ENCODE measurements at places on chromosomes 5 and 9.

- no peak within 1 kb of the TSS for H3K27ac ChIP-seq
- no peak within 1 kb of the TSS for H3K4me3 ChIP-seq
- H3K4me1 ChIP-seq = peaks cover 7% of the 10 kb centered on the region
- no peaks in the 10 kb centered on the region for H3K36me3 ChIP-seq
- peak; percentile 59 for DNase-seq
- H3K27me3 ChIP-seq = peaks cover 73% of the 10 kb centered on the region
Observed at GRCh38 chr5:45696206-45696836, at the start of gene HCN1. Gene HCN1, minus strand, starts transcription at chr5:45696380.

GRCh38 chr5:350355-350754, 28.8 kb downstream of the AHRR start:
- no peaks in the 10 kb centered on the region for H3K4me1 ChIP-seq
- peaks cover 33% of the 10 kb centered on the region for H3K27me3 ChIP-seq
- DNase-seq = no peak

DNA sequence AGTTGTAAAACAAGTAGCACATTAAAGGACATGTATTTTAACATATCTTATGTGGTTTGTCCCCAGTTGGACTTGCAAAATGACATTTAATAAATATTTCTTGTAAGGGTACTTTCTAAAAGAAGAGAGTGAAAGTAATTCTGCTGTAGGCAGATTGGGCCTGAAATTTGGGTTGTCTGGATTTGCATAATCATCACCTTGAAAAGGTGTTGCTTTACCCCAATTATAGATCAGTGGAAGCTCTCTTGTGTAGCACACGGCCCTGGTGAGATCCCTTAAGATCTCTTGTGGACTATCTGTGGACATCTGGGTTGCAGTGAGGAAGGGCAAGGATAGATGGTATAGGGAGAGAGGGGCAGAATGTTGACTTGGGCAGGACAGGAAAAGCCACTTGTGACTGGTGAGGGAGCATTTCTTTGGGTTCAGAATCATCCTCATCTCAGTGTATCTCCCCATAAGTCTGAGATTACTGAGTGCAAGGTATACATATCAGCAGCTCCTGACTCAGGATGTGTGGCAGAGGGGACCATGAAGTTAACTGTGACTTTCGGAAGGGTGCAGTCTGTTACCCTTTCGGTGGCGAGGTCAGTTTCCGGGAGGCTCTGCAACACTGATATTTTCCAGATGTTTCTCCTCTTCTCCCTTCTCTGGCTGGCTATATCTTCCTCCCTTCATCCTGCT, 2.0 kb upstream of the TNFAIP8 start:
- H3K27ac ChIP-seq = no peak overlapping the region
- no peaks in the 10 kb centered on the region for H3K36me3 ChIP-seq
- H3K27me3 ChIP-seq = no peaks in the 10 kb centered on the region
- H3K4me1 ChIP-seq = peaks cover 37% of the 10 kb centered on the region
- DNase-seq = no peak
- H3K4me3 ChIP-seq = no peak overlapping the region

DNA sequence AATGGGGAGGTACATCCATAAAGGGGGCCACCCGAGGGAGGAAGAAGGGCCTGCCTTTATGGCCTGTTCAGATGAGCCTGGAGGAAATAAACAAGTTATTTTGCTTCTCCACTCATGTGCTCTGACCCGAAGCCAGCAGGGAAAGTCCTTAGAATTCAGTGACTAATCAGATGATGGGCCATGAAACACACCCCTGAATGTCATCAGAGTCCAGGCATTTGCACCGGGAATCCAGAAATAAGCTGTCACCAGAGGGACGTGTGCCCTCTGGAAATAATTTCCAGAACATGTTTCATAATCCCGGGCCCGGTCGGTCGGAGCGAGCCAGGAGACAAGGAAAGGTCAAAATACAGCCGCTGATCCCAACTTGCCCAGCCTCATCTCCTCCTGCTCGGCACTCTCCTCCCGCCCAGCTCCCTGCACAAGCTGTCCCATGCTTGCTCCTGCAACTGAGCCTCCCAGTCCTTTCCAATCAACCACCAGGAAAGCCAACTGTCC, 73.6 kb upstream of the ZNF622 start:
- peak; percentile 75 for DNase-seq
- H3K4me3 ChIP-seq = no peak overlapping the region
- no peaks in the 10 kb centered on the region for H3K36me3 ChIP-seq
- H3K27ac ChIP-seq = peak overlapping the region; percentile 51
- H3K27me3 ChIP-seq = no peaks in the 10 kb centered on the region
- peaks cover 14% of the 10 kb centered on the region for H3K4me1 ChIP-seq

- no peak overlapping the region for H3K27ac ChIP-seq
- H3K27me3 ChIP-seq = no peaks in the 10 kb centered on the region
- peaks cover 15% of the 10 kb centered on the region for H3K4me1 ChIP-seq
- no peaks in the 10 kb centered on the region for H3K36me3 ChIP-seq
- no peak overlapping the region for H3K4me3 ChIP-seq
- no peak for DNase-seq
Observed at GRCh38 chr9:87271696-87272477, 225.8 kb upstream of the DAPK1 start.

- no peaks in the 10 kb centered on the region for H3K36me3 ChIP-seq
- DNase-seq = no peak
- peaks cover 33% of the 10 kb centered on the region for H3K4me1 ChIP-seq
- no peak overlapping the region for H3K4me3 ChIP-seq
- no peaks in the 10 kb centered on the region for H3K27me3 ChIP-seq
Observed at GRCh38 chr9:105193560-105193959, 50.9 kb upstream of the SLC44A1 start.

DNA sequence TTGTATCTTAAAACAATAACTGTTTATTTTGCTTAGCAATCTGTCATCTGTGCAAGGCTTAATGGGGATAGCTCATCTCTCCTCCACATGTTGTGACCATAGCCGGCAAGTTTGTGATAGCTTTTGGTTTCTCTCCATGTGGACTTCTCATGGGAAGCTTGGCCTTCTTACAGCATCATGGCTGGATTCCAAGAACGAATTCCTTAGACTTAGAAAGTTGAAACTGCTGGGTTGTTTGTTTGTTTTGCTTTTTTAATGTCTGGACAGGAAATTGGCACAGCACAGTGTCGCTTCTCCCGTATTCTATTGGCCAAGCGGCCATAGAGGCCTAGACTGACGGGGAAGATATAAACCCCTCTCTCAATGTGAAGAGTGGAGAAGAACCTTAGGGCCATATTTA, 61.0 kb upstream of the PRDM9 start:
- no peak overlapping the region for H3K4me3 ChIP-seq
- H3K4me1 ChIP-seq = no peaks in the 10 kb centered on the region
- H3K27me3 ChIP-seq = no peaks in the 10 kb centered on the region
- H3K27ac ChIP-seq = no peak overlapping the region
- H3K36me3 ChIP-seq = no peaks in the 10 kb centered on the region

DNA sequence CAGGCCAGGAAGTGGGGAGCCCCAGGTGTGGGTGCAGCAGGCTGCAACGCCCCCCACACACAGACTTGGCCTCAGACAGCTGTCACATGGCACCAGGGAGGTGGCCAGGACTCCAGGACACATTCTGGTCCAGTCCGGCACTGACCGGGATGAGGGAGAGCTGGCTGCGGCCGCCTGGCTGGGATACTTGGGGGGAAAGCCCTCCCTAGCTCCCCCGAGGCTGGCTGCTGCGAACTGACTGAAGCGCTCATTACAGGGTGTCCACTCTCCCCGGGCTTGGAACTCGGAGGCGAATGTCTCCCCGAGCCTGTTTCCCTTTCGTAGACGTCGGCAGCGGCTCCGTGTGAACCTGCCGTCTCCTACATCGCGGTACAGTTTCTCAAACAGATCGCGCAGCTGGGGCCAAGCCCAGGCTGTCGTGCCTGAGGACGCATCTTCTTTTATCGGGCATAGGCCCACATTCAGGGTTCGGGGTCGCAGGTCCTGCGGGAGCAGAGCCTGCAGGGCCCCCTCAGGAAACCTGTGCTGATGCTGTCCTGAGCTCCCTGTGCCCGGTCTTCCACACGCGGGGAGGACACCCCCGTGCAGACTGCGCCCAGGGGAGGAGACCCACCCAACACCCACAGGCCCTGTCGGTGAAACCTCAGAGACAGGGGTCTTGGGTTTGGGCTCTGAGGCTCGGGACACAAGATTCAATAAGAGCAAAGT, 19.8 kb downstream of the NACC2 start:
- H3K4me3 ChIP-seq = no peak overlapping the region
- peaks cover 14% of the 10 kb centered on the region for H3K4me1 ChIP-seq
- no peak overlapping the region for H3K27ac ChIP-seq
- peaks cover 6% of the 10 kb centered on the region for H3K36me3 ChIP-seq

- H3K4me1 ChIP-seq = no peaks in the 10 kb centered on the region
- no peaks in the 10 kb centered on the region for H3K36me3 ChIP-seq
- H3K27ac ChIP-seq = no peak overlapping the region
- DNase-seq = no peak
- no peaks in the 10 kb centered on the region for H3K27me3 ChIP-seq
Observed at GRCh38 chr9:79764374-79764773, 192.6 kb downstream of the TLE4 start.

DNA sequence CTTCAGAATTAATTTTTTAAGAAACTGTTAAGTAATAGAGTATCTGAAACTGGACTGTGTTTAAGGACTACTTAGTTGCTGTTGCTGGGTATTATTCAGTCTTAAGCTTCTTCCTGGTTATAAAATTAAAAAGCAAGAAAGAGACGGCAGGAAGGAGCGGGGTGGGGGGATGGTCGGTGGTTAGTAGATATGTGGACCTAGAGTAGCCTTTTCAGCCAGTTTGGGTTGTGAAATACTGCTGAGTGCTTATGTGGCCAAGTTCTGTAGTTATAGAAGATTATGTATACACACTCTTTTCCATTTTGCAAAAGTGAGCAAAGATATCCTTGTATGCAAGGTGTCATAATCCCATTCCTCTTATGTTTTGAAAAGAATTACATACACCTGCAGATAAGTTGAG, 28.5 kb downstream of the TRIO start:
- DNase-seq = no peak
- H3K36me3 ChIP-seq = no peaks in the 10 kb centered on the region
- no peak overlapping the region for H3K27ac ChIP-seq
- H3K4me3 ChIP-seq = no peak overlapping the region
- no peaks in the 10 kb centered on the region for H3K27me3 ChIP-seq

DNA sequence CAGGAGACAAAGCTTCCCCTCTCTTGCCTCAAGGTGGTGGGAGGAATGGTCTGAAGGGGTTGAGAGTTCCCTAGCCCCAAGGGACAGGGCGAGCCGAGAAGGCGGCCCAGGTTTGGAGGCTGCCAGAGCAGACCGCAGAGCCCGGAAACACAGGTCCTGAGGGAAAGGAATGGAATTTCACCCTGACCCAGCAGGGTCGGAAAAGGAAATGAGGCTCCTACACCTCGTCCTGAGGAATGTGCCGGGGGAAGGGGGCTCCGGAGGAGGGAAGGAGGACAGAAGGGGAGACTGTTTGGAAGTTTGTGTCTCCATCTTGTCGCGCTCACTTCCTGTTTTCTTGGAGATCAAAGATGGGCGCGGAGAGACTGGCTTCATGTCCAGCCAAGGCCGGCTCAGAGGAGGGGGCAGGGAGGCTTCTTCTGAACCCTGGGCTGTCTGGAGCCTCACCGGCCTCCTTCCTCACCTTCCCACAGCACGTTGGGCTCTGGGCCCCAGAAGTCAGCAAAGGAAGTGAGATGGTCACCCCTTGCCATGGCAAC, 9.6 kb downstream of the ENG start:
- peak overlapping the region; percentile 78 for H3K4me3 ChIP-seq
- DNase-seq = peak; percentile 74
- H3K4me1 ChIP-seq = peaks cover 97% of the 10 kb centered on the region
- H3K27ac ChIP-seq = peak overlapping the region; percentile 99
- no peaks in the 10 kb centered on the region for H3K36me3 ChIP-seq
- no peaks in the 10 kb centered on the region for H3K27me3 ChIP-seq

DNA sequence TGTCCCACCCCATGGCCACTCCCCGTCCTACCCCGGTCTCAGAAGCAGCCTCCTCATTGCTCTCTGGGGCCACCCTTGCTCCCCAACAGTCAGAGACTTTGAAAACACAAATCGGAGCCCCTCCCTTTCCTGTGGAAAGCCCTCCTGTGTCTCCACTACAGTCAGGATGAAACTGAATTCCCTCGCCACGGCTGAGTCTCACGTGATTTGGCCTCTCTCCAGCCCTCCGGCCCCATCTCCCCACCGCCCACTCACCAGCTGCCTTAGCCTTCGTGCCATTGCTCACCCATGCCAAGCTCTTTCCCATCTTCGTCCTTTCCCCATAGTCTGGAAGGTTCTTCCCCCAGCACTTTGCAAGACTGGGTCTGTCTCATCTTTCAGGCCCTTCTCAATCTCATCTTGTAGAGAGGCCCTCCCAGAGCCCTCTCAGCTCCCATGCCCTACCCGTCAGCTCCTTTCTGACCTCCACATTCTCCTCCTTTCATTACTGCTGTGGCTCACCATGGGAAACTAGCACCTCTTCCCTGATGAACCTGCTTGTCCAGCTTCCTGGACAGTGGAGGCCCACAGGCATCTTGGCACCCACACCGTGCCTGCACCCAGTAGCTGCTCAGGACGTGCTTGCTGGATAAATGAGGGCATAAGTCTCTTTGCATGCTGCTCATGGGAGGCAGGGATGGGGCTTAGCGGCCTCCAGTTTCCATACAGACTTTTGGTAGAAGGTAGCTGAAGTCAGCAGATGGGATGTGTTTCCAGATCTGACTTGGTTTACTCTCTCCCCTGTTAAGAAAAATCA, 126.4 kb upstream of the COL5A1 start:
- no peak for DNase-seq
- H3K4me1 ChIP-seq = no peaks in the 10 kb centered on the region
- H3K36me3 ChIP-seq = no peaks in the 10 kb centered on the region

DNA sequence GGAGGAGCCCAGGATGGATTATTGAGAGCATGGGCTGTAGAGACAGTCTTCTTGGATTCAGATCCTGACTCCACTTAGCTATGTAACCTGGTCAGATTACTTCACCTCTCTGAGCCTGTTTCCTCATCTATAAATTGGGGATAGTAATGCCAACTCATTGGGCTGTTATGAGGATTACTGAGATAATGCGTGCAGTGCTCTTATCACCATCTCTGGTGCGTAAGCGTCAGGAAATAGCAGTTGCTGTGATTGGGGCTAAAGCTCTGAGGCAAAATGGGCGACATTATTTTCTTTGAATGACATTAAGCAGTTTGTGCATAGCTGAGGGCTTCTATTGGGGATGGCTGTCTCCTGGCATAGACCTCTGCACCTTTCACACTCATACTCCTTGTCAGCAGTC, 995 bp upstream of the MSMP start:
- no peaks in the 10 kb centered on the region for H3K36me3 ChIP-seq
- DNase-seq = no peak
- H3K4me3 ChIP-seq = no peak overlapping the region
- no peak overlapping the region for H3K27ac ChIP-seq

GRCh38 chr5:5235685-5236084, 95.6 kb downstream of the ADAMTS16 start:
- no peak overlapping the region for H3K27ac ChIP-seq
- no peak overlapping the region for H3K4me3 ChIP-seq
- no peaks in the 10 kb centered on the region for H3K27me3 ChIP-seq
- H3K4me1 ChIP-seq = no peaks in the 10 kb centered on the region
